Omental fat pad (tissue), 4 donors: ENCODE measurements at places on chromosomes 5 and 9.

GRCh38 chr5:31173614-31174013, 19.9 kb upstream of the CDH6 start:
- no peak for DNase-seq

DNA sequence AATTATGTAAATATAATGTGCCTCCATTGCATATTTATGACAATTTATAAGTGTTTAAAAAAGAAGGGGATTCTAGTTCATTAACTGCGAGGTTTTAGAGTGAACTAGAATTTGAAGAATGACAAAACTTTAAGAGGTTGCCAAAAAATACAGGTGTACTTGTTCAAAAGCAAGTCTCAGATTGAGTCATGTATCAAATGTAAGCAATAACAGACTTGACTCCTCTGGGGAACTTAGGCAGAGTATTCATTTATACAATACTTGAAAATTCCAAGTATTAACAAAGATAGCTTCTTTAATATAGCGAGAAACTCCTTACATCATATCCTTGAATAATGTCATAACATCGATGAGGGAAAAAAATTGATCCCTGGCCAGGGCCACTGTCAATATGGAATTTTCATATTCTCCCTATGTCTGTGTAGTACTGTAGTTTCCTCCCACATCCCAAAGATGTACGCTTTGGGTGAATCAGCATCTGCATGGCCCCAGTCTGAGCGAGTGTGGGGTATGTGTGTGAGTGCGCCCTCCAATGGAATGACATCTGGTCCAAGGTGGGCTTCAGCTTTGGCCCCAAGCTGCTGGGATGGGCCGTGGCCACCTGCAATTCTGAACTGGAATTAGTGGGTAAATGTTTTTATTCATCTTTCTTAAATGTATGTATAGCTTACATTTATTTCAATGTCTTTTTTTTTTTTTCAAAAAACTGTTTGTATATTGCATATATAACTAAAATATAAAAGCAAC, 70.1 kb downstream of the RIC1 start:
- no peak for DNase-seq

DNA sequence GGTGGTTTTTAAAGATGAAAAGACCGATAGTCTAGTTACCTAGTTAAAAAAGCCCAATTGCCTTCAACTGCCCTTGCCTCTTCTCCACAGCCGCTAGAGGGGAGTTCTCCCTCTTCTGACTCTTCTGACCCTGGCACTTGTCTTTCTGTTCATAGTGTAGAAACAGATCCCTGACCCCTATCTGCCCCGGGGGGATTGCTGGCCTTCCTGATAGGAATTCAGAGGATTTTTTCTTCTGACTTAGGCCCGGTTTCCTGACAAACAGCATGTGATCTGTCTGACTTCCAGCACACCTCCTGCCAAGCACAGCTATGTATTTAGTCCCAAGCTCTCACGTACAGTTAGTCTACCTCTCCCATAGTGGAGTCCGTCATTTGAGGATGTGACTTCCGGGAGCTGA, 5.0 kb upstream of the TMEM268 start:
- DNase-seq, result no peak

DNA sequence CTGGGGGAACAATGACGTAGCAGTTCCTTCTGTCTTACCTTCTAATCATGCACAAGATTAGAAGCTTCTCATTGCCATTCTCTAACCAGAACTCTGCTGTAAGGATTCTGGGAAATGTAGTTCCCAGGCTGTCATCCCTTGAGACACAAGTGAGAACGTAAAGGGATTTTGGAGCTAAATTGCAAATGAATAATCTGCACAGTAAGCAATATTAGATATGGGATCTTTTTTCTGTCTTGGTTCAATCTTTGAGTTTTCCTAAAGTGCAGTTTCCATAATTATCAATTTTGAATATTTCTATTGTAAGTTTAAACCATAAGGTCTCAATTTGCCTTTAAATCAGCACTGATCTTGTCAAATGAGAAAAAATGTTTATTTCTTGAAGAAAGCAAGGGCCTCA, 189.7 kb upstream of the PLPPR1 start:
- DNase-seq, result no peak

GRCh38 chr9:75626860-75627259, 263.6 kb upstream of the PCSK5 start:
- no peak for DNase-seq

GRCh38 chr9:33307067-33307466, 16.8 kb downstream of the NFX1 start:
- DNase-seq, result no peak
